NCI-H1417 (cell line): ENCODE measurements at places on chromosomes 1 and 21.

GRCh38 chr1:236292425-236292824, 10.7 kb upstream of the ERO1B start:
- DNase-seq, result peak; percentile 56

GRCh38 chr1:54506594-54506993, 41.4 kb upstream of the ACOT11 start:
- no peak for DNase-seq

DNA sequence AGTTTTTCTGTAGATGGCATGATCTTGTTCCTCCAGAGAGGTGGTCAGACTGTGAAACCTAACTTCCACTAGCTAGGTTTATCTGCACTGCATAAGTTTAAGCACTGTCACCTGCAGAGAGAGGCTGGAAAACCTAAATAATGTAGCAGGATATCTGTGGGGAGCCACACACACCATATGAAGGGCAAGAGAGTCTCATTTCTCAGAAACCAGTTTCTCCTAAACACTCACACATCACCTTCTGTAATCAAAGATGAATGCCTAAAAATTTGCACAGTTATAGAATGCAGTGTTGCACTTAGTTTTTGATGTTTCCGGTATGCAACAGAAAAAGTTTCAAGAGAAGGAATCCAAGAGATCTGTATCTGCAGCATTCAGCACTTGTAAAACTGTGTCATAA, 654.6 kb downstream of the ADGRL2 start:
- no peak for DNase-seq

DNA sequence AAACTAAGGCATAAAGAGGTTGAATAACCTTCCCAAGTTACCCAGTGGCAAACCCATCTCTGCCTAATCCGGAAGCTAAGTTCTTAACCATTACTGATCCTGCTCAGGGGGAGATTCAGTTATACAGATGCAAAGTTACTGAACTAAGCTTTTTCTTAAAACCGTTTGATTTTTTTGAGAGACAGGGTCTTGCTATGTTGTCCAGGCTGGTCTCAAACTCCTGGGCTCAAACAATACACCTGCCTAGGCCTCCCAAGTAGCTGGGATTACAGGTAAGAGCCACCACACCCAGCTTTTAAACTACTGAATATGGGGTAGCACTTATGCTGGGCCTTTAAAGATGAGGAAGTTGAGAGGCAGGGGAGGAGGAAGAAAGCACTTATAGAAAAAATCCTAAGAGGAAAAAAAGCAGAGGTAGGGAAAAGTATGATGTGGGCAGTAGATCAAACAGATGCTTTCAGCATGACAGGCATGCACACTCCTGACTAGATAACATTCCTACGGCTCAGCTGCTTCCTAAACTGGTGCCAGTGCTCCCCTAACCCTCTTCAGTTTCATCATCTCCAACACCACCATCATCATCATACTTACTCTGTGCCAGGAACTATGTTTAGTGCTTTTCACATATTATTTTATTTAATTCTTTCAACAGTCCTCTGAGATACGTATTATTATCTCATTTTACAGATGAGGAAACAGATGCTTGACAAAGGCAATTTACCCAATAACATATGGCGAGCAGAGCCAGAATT, 5.8 kb downstream of the PAFAH2 start:
- no peak for DNase-seq

DNA sequence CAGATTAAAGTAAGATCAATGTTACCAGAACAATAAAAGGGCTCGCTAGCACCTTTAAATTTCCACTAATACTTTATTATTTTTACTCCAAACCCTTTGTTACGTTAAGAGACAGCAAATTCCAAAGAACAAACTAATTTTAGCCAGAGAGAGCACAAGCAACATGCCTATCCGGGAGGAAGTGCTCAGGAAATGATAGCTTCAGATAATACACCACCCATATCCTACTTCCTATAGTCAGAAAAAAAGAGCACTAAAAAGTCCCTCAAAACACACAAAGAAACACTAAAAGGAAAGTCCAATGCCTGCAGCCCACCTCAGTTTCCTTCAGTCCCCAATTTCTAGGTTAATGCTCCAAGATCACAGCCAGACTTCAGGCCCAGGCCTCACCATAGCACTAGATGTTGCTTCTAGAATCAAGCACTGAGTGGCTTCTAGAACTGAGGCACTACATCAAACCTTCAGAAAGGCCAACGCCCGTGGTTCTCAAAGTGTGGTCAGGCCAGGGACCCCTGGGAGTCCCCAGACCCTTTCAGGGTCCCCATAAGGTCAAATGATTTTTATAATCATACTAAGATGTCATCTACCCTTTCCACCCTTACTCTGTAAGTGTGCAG, 142.6 kb downstream of the PSMG1 start:
- no peak for DNase-seq

DNA sequence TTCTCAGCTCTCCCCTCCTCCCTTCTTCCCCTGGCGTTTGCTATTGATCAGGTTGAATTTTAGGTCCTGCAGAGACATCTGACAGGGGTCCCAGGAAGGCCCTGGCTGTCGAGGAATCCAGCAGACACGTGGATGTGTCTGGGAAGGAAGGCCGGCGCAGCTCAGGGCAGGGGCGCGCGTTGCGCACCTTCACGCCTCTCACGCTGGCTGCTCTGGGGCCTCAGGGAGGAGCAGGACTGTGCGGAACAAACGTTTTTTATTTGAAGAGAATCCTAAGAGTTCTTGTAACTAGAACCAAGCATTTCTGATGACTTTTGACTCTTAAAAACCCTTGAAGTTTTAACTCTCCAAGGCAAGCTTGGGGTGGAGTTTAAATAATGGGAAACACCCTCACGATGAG, 54.2 kb downstream of the SLC37A1 start:
- no peak for DNase-seq

- DNase-seq, result peak; percentile 33
Observed at GRCh38 chr1:102097451-102097850, 100.7 kb upstream of the OLFM3 start.

GRCh38 chr1:36304970-36305914, 926 bp upstream of the SH3D21 start:
- DNase-seq, result no peak

- no peak for DNase-seq
Observed at GRCh38 chr1:155698382-155699038, 9.6 kb downstream of the DAP3 start.

- no peak for DNase-seq
Observed at GRCh38 chr21:37139902-37140301, 66.8 kb downstream of the TTC3 start.

GRCh38 chr1:144551543-144552424, 40.9 kb upstream of the PPIAL4F start:
- no peak for DNase-seq

DNA sequence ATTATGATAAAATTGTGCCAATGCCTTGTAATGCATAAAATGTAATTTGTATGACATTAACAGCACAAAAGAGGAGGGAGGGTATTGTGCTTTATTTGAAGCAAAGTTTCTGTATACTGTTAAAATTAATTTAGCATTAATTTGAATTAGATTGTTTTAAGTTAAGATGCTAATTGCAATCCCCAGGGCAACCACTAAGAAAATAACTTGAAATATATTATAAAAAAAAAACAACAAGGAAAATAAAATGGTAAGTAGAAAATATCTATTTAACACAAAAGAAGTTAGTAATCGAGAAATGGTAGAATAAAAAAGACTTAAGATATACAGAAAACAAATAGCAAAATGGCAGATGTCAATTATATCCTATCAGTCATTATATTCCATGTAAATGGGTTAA, 131.4 kb upstream of the KAZN start:
- no peak for DNase-seq

DNA sequence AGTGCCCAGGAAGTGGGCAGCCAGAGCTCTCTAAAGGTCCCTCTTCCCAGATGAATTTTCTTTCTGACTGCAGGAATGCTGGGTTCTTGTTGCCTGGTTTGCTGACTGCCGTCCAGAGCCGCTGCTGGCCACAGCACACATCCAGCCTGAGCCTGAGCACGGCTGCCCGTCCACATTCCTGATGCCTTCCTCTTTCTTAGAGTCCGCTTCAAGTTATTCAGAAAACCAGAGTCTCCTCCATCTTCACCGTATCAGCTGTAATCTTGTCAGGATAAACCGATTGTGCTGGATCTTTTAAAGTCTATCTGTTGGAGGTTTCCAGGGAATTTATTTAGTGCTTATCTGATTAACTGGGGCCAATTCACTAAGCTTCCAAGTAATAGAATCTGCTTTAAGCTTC, 84.8 kb upstream of the BCAR3 start:
- no peak for DNase-seq

DNA sequence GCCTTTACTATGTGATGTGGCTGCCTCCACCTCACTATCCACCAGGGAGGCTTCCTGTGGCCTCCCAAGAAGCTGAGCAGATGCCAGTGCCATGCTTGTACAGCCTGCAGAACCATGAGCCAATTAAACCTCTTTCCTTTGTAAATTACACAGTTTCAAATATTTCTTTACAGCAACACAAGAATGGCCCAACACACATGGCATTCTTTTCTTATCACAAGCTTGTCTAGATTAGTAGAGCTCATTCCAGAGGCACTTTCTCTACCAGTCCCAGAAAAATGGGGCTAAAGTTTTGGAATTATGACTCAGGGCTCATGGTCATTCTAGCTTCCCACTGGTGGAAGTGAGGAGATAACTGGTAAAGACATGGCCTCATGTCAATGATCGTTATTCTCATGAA, 655.2 kb downstream of the LMO4 start:
- DNase-seq, result no peak

- DNase-seq, result no peak
Observed at GRCh38 chr1:39317910-39318633, 113.6 kb downstream of the MACF1 start.

GRCh38 chr1:172966844-172967540, 83.7 kb downstream of the TNFSF18 start:
- no peak for DNase-seq

DNA sequence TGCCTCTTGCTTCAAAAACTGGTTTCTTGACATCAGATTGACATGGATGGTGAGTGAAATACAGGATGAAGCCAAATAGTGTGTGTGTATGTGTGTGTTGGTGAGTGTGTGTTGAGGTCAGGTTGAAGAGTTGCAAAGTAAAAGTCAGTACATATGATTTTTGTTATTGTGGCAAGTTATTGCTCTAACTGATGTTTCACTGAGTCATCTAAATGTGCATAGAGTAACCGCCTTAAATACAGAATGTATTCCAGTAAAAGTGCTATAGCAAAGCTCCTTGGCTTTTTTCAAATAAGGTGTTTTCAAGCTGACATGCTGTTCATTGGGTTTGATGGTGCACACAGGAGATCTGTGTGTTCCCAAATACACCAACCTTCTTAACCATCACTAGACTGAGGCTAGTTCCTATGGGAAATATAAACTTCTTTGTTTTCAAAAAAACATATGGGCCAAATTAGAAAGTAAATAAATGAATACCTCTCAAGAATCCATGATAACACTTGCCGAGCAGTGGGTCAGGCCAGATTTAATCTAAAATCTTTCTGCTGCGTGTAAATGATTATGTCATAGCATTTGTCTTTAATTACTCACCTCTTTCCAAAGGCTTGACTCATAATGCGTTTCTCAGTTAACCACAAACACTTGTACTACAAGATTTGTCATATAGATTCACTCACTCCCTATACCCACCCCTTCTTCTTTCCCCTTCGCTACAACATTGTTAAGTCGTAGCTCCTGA, 151.1 kb downstream of the LYPLAL1 start:
- no peak for DNase-seq

- no peak for DNase-seq
Observed at GRCh38 chr1:201584471-201585092, 45.7 kb downstream of the NAV1 start.

GRCh38 chr1:6491480-6491962, at the start of gene PLEKHG5:
Gene PLEKHG5, minus strand, starts transcription at chr1:6491667. Its CDS starts 14,096 bp downstream, at chr1:6477571.
- DNase-seq, result no peak

- no peak for DNase-seq
Observed at GRCh38 chr1:211734359-211734758, 58.9 kb upstream of the NEK2 start.

DNA sequence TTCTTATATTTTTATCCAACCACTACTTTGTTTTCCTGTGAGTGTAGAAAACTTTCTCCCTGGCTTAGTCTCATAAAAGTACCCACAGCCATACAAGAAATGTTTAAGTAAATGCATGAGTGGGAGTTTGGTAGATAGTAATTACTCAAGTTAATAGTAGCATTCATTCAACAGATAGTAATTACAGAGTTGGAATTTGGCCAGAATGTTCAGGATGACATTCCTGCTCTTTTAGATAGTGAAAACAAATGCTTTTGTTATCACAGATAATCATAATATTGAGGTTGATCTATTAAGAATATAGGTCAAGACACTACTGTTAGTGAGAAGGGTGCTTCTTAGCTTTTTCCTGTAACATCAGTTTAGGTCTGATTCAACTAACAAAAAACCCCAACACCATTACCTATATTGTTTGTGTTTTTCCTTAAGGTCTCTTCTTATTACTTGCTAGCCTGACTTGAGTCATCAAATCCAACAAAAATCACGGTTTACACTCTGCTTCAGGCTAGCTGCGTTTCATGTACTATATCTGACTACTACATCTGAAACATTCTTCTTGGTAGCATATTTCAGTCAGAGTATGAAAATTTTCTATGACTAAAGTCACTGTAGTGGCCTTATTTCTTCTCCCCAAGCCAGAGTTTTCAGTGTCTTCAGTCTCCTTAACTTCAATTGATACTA, 163.7 kb downstream of the HS2ST1 start:
- DNase-seq, result no peak

- DNase-seq, result no peak
Observed at GRCh38 chr1:181135815-181136737, 47.6 kb downstream of the IER5 start.

GRCh38 chr1:116504308-116505156, 66.3 kb downstream of the CD58 start:
- no peak for DNase-seq

- no peak for DNase-seq
Observed at GRCh38 chr1:244095529-244095911, 44.4 kb downstream of the ZBTB18 start.

- peak; percentile 62 for DNase-seq
Observed at GRCh38 chr21:17726047-17726829, 92.9 kb downstream of the C21orf91 start.

DNA sequence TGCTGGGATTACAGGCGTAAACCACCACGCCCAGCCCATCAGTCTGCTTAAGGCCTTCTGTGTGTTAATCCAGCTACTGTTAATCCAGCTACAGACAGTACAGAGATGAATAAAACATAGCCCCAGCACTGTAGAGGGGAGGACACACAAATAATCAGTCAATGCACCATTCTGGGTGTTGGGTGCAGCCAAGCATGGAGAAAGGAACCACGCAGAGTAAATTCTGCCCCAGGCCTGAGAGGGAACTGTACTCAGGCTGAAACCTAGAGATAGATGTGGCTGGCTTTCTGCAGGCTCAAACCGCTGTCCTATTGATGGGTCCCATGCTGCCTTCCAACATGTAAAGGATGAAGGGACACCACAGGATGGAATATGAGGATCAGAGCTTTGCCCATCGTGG, 136.8 kb upstream of the IGSF21 start:
- no peak for DNase-seq
